Gastroesophageal sphincter (tissue), 4 donors: ENCODE measurements at places on chromosomes 12 and 14. TPM values are rescaled to one million over a fixed set of nuclear protein-coding genes. Genes with fewer than 3 reads are reported as not detected.
A peak's percentile ranks its signal among the peaks of the same experiment; 100 is the strongest.

The RFLNA gene
- total RNA-seq = not detected

DNA sequence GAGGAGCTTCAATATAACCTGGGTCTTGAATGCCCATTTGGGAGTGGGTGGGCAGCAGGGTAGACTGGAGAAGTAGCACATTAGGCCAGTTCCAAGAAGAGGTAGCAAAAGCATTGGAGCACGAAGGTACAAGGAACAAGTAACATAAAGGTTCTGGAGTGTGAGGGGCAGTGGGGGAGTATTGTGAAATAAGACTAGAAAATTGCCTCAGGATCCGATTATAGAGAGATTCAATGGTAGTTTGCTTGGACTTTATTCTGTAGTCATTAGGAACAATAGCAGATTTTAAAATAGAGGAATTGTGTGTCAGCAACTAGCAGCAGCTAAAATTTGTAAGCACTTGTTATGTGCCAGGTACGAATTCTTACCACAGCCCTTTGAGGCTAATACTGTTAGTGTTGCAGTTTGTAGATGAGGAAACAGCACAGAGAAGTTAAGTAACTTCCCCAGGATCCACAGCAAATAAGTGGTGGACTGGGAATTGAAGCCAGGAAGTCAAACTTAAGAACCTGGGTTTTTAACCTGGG lies 61.8 kb downstream of the PPFIBP1 start:
- H3K27ac ChIP-seq = no peak overlapping the region
- H3K36me3 ChIP-seq = no peaks in the 10 kb centered on the region
- no peaks in the 10 kb centered on the region for H3K27me3 ChIP-seq

The RASSF8 gene
- total RNA-seq = 93.2 TPM

DNA sequence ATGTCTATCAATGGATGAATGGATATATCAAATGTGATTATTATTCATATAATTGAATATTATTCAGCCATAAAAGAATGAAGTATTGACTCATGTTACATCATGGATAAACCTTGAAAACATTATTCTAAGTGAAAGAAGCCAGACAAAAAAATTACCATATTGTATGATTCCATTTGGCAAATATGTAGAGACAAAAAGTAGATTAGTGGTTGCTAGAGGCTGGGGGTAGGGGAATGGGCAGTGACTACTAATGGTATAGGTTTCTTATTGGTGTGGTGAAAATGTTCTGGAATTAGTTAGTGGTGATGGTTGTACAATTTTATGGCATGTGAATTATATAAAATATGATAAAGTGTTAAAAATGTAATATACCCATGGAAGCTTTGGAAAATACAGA lies 31.8 kb upstream of the GNS start:
- no peak overlapping the region for H3K27ac ChIP-seq
- H3K4me1 ChIP-seq = no peaks in the 10 kb centered on the region
- H3K27me3 ChIP-seq = peaks cover 20% of the 10 kb centered on the region
- no peak overlapping the region for H3K4me3 ChIP-seq
- H3K36me3 ChIP-seq = no peaks in the 10 kb centered on the region

The DPPA3 gene
- total RNA-seq = not detected

The SERPINA12 gene
- not detected for total RNA-seq

GRCh38 chr12:94941440-94941862 lies 62.0 kb downstream of the NDUFA12 start:
- H3K27me3 ChIP-seq = no peaks in the 10 kb centered on the region
- H3K27ac ChIP-seq = no peak overlapping the region
- no peak overlapping the region for H3K4me3 ChIP-seq
- H3K36me3 ChIP-seq = no peaks in the 10 kb centered on the region
- no peaks in the 10 kb centered on the region for H3K4me1 ChIP-seq

The KLC1 gene
- 275 TPM for total RNA-seq

DNA sequence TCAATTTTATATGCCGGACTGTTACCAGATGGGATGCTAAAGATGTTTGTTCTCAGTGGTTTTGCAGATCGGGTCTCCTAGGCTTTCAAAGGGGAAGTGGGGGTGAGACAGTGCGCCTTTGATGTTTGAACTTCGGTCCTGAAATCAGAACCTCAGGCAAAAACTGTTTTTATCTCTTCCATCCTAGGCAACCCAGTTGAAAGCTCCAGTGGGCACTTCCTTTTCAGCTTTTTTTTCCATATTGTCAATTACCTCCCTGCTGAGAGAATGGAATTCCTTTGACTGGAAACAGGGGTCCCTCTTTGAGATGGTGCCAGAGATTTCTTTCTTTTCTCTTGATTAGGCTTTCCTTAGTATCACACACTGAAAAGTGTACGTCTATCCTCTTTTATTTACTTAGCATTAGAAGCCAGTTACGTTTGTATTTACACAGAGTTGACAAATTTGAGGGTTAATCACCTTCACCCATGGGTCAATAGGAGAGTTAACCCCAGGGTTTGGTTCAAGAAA lies 40.0 kb downstream of the NUAK1 start:
- no peak overlapping the region for H3K27ac ChIP-seq
- no peak for ATAC-seq
- H3K4me1 ChIP-seq = no peaks in the 10 kb centered on the region
- no peaks in the 10 kb centered on the region for H3K27me3 ChIP-seq

The C12orf54 gene
- not detected for total RNA-seq

DNA sequence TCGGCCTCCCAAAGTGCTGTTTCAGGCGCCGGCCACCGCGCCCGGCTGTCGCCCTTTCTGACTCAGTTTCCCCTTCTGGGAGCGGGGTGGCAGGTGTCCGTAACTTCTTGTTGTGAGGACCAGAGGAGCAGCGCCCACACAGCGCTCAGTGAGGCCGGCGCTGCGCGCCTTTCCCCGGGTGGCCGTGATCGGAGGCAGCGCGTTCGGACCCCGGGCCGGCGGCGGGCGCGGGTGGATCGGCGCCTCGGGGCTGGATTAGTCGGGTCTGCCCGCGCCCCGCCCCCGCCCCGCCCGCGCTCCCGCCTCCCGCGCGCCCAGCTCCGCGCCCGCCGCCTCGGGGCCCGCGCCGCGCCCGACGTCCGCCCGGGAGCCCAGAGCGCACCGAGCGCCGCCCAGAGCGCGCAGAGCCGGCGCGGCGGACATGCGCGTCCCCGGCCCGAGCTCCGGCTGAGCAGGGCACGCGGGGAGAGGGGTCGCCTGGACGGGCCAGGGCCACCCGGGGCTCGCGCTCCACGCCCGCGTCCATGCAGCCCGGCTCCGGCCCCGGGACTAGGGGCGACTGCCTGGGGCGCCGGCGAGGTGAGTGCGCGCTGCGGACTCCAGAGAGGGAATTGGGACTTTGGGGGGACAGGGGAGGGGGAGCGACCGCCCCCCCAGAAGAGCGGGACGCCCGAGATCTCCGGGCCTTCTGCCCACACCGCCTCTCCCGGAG lies 50.6 kb downstream of the LRCOL1 start:
- H3K4me1 ChIP-seq = peaks cover 16% of the 10 kb centered on the region
- no peaks in the 10 kb centered on the region for H3K27me3 ChIP-seq

DNA sequence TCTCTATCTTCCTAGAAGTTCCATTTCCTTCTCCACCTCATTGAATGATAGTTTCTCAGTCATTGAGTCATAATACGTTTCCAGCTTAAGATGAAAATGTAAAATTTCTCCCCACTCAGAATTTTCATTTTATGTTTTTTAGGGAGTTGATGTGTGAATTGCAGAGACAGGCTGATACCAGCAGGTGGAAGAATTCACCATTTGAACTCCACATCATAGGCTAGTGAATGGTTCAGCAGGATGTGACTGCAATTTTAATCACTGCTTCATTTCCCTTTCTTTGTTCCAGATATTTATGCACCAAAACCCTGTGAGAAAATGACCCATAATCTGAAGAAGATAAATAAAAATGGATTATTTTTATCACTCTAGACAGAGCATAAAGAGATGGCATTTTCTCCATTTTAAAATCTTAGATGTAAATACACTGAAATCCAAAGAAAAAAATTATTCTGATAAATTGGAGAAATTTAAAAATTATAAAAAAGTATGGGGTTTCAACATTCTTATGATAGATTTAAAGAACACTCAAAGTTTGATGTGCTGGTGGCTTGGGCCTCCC lies 10.6 kb upstream of the PYGL start:
- H3K27ac ChIP-seq = no peak overlapping the region
- ATAC-seq = peak; percentile 30
- H3K27me3 ChIP-seq = no peaks in the 10 kb centered on the region
- H3K4me3 ChIP-seq = no peak overlapping the region
- no peaks in the 10 kb centered on the region for H3K4me1 ChIP-seq

The RPAP3 gene
- total RNA-seq = 20.0 TPM

DNA sequence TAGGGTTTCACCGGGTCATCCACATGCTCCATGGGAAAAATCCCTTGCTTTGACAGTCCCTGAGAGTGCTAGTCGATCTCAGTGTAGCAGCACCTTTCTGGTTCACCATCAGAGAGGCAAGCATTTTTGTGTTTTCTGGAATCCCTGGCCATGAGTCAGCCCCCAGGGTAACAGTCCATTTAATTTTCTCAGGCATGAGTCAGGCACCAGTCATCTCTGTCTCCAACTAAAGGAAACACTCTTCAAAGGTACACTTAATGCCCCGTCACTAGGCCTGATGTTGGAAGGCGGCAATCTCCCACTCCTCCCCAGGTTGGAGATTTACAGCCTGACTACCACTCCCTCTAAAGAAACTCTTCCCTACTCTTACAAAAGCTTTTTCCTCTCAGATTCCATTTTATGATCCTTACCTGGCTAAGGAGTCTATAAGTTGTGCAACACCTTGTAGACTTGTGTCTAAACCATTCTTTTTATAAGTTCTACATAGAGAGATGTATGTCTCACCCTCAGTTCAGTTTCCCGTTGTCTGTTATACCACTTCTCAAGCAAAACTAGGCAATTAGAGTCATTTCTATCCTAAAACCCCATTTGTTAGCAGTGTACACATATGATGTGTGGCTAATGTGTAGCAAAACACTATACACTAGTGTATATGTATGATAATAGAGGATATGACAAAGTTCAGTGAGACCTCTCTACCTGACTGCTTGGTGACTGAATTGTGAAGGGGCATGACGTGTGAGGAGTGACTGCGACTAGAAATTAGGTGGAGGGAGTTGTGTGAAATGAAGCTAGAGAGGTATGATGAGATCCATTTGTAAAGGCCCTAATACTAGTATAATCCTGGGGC lies 24.6 kb downstream of the TMEM19 start:
- H3K36me3 ChIP-seq = no peaks in the 10 kb centered on the region
- H3K27ac ChIP-seq = no peak overlapping the region
- no peak overlapping the region for H3K4me3 ChIP-seq
- ATAC-seq = no peak

DNA sequence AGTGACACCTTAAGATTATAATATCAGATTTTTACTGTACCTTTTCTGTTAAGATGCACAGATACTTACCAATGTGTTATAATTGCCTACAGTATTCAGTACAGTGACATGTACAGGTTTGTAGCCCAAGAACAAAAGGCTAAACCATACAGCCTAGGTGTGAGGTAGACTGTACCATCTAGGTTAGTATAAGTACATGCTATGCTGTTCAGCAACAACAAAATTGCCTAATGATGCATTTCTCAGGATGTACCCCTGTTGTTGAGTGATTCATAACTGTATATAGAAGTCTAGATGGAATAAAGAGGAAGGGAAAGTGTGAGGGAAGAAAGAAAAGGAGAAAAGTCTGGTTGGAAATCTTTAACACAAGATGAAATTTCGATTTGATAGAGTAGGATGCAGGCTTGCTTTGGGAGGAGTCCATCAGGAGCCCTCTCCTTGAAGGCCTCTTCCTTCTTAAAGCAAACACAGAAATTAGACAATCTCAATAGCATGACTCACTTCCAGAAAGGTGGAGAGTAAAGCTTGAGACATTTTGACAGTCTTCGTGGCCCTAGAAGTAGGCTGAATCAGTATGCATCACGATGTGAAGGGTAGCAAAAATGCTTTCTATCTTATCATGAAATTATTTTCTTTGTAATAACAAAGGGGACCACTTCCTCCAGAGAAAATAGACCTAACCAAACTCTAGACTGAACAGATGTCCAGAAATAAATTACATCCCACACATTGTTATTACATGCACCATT lies 191.5 kb downstream of the SYT1 start:
- no peak overlapping the region for H3K27ac ChIP-seq
- no peaks in the 10 kb centered on the region for H3K4me1 ChIP-seq
- no peak for ATAC-seq
- no peak overlapping the region for H3K4me3 ChIP-seq

GRCh38 chr12:25242981-25243679 lies 7.6 kb downstream of the KRAS start:
- no peak overlapping the region for H3K27ac ChIP-seq
- peaks cover 34% of the 10 kb centered on the region for H3K4me1 ChIP-seq
- ATAC-seq = no peak
- H3K4me3 ChIP-seq = no peak overlapping the region
